Renal pelvis (tissue), 12 donors: ENCODE measurements at places on chromosomes 1 and 21. TPM values are rescaled to one million over a fixed set of nuclear protein-coding genes. Genes with fewer than 3 reads are reported as not detected.

DNA sequence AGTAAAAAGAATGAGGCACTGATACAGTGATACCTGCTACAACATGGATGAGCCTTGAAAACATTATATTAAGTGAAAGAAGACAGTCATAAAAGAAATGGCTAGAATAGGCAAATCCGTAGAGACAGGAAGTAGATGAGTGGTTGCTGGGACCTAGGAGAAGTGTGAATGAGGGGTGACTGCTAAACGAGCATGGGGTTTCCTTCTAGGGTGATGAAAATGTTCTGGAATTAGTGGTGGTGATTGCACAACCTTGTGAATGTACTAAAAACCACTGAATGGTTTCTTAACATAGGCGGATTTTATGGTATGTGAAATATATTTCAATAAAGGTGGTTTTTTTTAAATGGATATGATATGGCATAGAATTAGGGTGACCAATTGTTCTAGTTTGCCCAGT lies 12.6 kb upstream of the SERINC2 start:
- DNase-seq = no peak

DNA sequence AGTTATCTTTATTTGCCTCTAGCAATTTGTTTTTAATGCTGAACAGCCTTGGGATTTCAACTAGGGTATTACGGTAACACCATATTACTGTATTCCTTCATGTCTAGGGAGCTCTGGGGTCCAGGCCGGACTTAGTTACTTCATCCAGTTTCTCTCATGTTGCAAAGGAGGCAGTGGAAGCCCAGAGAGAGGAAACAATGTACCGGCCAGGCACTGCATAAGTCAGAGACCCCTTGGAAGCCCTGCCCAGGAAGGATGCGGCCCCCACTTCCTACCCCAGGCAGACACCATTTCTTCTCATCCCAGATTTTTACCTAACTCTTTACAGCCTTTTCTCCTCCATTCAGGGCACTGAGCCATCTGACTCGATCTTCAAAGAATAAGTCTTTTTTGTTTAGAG lies 32.5 kb downstream of the TRABD2B start:
- DNase-seq = no peak

DNA sequence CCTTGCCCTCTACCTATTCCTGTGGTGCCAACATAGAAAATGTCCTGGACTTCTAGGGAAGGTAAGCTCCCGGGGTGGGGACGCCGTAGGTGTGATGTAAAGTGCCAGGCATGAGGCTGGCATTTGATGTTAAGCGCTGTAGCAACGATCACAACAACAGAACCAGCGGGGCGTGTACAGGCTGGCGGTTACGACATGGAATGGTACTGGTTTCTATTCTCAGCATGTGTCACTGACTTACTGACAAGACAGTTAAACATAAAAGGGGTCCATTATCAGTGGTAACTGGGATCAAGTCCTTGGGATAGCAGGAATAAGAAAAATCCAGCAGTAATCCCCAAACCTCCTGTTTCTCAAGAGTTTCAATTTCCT lies 58.9 kb downstream of the TGFBR3 start:
- DNase-seq = no peak

- DNase-seq = no peak
These were observed 172.5 kb downstream of the CTH start for GRCh38 chr1:70583522-70583921.

- no peak for DNase-seq
These were observed 26.8 kb upstream of the TMPRSS15 start for GRCh38 chr21:18430341-18430740.

- no peak for DNase-seq
These were observed 180.9 kb downstream of the PTGER3 start for GRCh38 chr1:70866542-70867264.

GRCh38 chr1:73593364-73593763 lies 604.6 kb downstream of the LRRIQ3 start:
- peak; percentile 8 for DNase-seq

GRCh38 chr1:195105281-195105680 lies 1503.0 kb downstream of the KCNT2 start:
- DNase-seq = no peak

- no peak for DNase-seq
These were observed 156.2 kb downstream of the TGFBR3 start for GRCh38 chr1:91729621-91730358.

- DNase-seq = no peak
These were observed 4.5 kb upstream of the SDC3 start for GRCh38 chr1:30912913-30913652.

DNA sequence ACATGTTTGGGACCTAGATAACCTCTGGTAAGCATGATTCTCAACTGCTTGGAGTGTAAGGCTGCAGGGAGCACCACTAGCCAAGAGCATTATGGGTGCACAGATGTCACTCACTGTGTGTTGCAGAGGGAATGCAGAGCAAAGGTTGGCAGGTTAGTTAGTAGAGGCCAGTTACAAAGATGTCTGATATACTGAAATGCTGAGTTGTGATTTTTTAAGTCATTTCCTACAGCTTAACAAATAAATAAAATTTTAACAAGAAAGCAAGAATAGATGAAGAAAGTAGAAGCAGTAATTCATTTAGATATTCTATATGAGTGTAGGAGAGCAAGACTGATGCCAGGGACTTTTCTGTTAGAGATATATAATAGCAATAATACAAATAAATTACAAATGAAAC lies 64.8 kb downstream of the MARK1 start:
- DNase-seq = no peak

- DNase-seq = no peak
These were observed 48.7 kb downstream of the PTPRU start for GRCh38 chr1:29284961-29285560.

OR2L2 gene
- 0.10 TPM for polyA plus RNA-seq

DNA sequence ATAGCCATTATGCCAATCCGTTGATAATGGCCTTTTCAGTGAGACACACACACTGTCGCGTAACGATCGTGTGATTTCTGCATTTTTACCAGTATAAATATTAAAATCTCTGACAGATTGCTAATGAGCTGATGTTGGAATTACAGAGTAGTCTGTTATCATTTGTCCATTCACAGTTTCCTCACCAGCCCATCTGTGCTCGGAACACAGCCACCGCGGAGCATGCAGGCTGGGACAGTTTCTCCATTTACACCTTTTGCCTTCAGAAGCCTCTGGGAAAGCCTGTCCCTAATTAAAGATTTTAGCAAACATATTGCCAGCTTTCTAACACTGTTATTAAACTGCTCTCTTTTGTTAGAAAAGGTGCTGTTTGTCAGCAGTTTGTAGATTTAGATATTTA lies 82.2 kb upstream of the BARHL2 start:
- no peak for DNase-seq

SLC45A1 gene
- polyA plus RNA-seq = 4.0 TPM

GRCh38 chr1:29094433-29094832 lies 29.3 kb downstream of the TMEM200B start:
- DNase-seq = no peak

- DNase-seq = no peak
These were observed 29.6 kb downstream of the NHLH2 start for GRCh38 chr1:115811140-115811828.

DNA sequence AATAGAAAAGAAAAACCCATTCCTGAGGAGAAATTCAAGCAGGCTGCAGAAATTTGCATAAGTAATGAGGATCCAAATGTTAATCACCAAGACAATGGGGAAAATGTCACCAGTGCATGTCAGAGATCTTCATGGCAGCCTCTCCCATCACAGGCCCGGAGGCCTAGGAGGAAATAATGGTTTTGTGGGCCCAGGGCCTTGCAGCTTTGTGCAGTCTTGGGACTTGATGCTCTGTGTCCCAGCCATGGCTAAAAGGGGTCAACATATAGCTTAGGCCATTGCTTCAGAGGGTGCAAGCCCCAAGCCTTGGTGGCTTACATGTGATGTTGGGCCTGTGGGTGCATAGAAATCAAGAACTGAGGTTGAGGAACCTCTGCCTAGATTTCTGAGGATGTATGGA lies 22.7 kb downstream of the RAB3GAP2 start:
- DNase-seq = no peak

GRCh38 chr1:18907021-18907916 lies 4.9 kb upstream of the ALDH4A1 start:
- DNase-seq = no peak
